Bone marrow (tissue), 2 donors: ENCODE measurements at places on chromosomes 6 and 20.

DNA sequence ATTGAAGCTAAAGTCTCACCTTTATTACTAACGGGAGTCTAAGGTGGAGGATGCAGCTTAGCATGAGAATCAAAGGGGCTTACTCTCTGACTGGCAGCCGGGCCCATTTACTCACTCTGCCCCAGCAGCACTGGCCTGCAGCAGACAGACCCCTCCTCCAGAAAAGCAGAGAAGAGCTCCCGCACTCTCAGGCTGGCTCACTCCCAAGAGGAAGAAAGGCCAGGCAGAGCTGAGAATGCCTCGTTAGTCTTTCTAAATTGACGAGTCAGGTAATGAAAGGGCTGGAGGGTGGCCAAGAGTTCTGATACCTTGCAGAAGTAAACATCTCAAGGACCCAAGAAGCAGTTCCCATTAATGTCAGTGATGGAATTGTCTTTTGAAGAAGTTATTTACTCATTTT is 44.5 kb upstream of the IL20RA start:
- DNase-seq, result no peak

DNA sequence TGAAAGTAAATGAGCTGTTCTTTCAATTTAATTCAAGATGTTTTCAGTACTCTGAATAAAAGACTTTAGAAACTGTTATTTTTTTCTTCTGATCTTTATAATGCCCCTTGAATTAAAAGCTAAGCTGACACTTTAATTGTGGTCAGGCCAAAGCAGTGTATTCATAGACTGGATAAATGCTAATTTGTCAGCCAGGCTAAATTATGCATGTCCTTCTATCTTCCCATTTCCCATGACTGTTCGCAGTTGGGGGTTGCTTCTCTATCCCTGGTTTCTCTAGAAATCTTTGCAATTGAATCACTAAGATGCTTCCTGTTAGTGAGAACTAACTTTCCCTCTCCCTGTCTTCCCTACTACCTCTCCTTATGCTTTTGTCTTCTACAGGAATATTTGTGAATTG is 396.2 kb downstream of the RFPL4B start:
- DNase-seq, result no peak

DNA sequence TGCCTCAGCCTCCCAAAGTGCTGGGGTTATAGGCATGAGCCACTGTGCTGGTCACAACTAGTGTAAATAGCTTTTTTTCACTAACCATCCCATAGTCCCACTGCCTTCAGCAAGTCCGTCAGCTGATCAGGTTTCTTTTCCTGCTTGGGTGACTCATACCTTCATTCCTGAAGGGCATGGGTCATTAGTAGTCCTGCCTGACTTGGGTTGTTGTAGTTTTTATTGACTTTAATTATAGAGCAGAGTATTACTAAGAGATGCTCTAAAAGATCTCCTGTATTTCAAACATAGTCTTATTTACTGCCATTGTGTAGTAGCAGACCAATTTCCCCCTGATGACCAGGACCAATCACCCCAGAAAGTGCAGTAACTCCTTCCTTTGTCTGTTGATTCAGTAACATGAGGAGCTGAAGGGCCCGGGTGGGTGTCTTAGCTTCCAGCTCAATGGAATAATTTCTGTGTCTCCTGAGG is 25.8 kb downstream of the HLA-C start:
- no peak for DNase-seq

GRCh38 chr20:63943808-63944077 is 12.5 kb downstream of the UCKL1 start:
- DNase-seq, result no peak

- no peak for DNase-seq
Measured at GRCh38 chr6:69974193-69974592, 107.8 kb downstream of the COL19A1 start.

DNA sequence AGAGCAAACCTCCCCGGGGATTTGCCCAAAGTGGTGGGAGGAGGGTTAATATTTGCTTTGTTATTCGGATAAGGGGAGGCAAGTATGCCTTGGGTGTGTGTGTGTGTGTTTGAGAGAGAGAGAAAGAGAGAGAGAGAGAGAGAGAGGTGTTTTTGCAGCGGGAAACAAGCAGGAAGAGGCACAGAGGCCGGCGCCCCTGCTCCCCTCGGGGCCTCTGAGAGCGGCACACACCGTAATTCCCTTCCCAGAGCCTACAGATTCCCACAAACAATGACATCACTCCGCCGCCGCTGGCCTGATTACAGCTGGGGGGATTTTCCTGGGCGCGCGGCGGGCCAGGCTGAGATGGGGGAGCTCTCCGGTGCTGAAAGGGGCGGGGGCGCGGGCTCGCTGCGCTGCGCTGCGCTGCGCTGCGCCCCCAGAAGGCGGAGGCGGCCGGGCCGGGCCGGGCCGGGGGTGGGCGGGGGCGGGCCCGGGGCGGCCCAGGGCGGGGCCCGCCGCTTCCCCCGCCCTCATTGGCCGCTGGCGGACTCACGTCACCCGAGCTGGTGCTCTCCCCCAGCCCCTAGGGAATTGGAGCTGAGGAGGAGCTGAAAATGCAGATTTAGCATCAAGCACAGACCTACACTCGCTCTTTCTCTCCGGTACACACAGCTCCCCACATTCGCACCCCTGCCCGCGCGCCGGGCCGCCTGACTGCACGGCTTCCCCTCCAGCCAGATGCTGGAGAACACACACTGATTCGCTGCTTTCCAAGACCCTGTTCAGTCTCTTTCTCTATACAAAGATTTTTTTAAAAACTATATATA is at the start of gene PCSK2:
Gene PCSK2, plus strand, starts transcription at position 631 of the 809 bp plus-strand sequence. CDS start 266 bp downstream, outside the sequence.
- DNase-seq, result no peak

DNA sequence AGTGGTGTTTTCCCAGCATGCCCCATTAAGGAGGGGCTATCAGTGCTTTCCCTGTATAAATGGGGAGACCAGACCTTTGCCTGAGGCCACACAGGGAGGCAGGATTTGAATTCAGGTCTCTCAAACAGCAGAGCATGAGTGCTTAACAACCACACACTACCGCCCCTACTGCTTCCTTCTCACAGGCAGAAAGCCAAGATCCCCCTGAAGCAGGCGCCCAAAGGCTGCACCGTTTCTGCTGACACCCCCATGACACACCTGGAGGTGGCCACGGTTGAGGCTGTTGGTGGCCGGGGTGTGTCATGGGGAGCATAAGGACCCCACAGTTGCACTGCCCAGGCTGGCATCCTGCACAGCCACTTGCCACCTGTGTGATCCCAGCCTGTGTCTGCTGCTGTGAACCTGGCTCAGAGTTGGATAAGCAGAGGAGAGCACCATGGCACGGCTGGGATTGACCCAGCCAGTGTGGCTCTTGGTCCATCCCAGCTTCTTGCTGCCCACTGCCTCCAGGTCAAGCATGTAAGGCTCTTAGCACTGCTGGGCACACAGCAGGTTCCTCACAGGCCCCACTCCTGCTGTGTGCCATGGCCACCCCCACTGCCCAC is 28.3 kb downstream of the PCK1 start:
- no peak for DNase-seq

DNA sequence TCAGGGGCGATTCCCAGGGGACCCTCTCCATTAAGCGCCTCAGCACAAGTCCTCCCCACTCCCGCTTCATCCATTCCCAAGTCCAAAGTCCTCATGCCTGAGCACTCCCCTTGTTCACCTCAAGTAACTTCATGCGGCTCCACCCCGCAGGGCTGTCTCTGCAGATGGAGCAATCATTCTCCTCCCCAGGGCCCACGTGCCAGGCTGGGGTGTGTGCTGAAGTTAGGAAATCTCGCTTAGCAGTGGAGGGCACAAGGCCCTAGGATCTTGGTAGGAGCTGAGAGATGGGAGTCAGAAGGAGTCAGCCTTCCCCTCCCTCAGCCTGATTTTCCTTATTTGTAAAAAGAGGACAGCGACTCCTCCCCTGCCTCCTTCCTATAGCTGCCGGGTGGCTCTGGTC is 3.5 kb downstream of the TGM3 start:
- no peak for DNase-seq

DNA sequence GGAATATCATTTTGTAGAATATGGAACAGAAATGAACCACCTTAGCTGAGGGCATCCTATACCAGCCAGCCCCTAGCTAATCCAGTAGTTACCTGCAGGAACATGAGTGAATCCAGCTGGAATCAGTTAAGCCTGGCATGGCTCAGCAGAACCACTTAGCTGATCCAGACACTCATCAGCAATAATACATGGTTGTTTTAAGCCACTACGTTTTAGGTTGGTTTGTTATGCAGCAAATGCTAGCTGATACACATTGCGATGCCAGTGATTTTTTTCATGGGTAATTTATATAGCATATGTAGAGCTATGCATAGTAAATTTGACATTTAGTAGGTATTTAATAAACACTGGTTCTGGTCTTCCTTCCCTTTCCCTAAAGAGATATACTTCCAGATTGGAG is 201.9 kb upstream of the JAG1 start:
- no peak for DNase-seq
